ENCODE measurements at places on chromosomes 5 and 9.

GRCh38 chr5:30100929-30101328 is 1092.6 kb upstream of the CDH6 start:
- no peak for DNase-seq

DNA sequence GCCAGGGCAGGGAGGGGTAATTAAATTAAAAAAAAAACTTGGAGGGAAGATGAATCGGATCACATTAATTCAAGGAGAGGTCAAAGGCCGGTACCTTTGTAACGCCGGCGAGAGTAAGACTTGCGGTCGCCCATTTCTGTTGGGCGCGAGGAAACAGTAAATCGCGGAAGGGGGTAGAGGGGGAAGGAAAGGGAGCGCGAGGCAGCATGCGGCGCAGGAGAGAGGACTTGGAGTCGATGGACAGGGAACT is 324 bp upstream of the RGMB start:
- DNase-seq: no peak

GRCh38 chr5:2752821-2753439 is 1.5 kb upstream of the IRX2 start:
- DNase-seq: no peak

DNA sequence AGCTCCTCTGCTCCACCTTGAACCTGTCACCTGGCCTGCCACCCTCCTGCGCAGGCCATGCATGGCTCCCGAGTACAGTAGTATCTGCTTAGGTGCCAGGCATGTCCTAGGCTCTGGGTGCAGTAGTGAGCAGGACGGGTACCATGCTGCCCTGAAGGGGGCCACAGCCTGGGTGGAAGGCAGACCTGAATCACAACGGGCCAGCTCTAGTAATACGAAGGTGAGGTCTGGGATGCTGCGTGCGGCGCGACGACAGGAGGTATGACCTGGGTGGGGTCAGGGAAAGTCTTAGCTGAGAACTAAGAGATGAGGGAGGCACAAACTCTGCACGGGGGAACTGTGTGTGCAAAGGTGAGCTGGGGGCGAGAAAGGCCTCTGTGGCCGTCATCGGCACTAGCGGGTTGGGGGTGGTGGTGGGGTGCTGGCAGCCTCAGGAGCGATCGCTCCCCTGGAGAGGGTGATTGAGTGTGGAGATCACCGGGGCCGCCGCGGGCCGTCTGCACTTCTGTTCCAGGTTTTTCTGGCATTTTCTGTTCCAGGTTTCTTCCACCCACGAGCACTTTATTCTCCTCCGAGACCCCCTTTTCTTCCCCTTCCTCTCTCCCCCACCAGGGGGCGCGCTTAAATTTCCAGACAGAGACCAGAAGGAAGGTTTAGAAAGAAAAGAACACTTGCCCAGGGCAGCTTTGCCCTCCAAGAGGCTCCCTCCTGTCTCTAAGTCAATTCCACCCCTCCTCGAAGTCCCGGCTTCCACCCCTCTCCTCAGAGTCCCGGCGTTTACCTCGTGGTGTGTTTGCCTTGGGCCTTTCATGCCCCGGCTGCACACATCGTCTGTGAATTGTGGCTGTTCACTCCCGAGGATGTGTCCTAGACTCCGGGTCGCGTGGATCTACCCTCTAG is 15.1 kb downstream of the PDLIM4 start:
- DNase-seq: peak; percentile 68
